ENCODE measurements at places on chromosomes 6 and 20.

GRCh38 chr6:13292774-13293173 is 35.6 kb downstream of the TBC1D7 start:
- no peak for DNase-seq

DNA sequence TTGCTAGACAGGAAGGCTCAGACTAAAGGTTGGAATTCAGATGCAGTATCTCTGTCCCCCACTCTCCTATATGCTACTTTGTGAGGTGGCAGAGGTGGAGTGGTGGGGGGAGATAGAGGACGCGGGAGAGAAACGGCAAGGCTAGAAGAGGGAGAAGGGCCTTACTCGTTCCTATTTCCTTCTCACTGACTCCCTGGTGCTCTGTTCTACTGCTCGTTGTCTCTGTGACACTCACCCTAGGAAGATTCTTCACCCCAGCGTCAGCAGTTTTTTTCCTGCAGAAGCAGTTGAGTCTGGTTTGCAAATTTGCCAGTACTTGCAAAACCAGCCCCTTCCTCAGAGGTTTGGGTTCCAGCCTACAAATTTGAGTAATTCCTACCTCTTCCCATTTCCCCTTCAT is 801.1 kb upstream of the SLC35B3 start:
- DNase-seq, result no peak

- no peak for DNase-seq
Measured at GRCh38 chr6:148999929-149000468, 253.2 kb downstream of the UST start.

- no peak for DNase-seq
Measured at GRCh38 chr6:134287859-134288537, 29.9 kb downstream of the SGK1 start.
